ENCODE measurements at places on chromosomes 3 and 15. TPM values are rescaled to one million over a fixed set of nuclear protein-coding genes. Genes with fewer than 3 reads are reported as not detected.

The SLCO2A1 gene
- total RNA-seq = not detected

The ADAM10 gene
- total RNA-seq = 146 TPM

DNA sequence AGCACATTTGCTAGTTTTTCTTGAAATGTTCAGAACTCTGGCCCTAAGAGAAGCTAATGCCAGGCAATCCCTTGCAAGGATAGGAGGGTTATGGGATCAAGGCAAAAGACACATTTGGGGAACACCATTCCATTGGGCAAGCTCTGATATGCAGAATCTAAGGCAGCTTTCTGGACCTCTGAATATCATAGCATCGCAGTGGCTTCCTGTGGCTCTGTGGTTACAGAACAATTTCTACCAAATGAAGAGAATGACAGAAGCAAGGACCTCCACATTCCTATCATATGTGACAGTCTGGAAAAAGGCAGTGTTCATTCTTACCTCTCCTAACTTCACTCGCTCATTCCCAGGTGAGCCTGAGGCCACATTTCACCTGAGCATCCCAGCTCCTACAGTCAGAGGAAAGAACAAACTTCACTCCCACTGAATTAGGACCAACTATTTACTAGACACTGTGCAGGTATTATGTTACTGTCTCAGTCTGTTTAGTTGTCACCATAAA is 836.1 kb upstream of the CFAP20DC start:
- no peak for DNase-seq
- H3K4me1 ChIP-seq = peaks cover 15% of the 10 kb centered on the region
- no peaks in the 10 kb centered on the region for H3K36me3 ChIP-seq
- H3K27ac ChIP-seq = peak overlapping the region; percentile 18
- H3K27me3 ChIP-seq = no peaks in the 10 kb centered on the region
- H3K4me3 ChIP-seq = no peak overlapping the region

GRCh38 chr15:100757661-100758060 is 122.0 kb upstream of the ALDH1A3 start:
- DNase-seq = no peak
- H3K27ac ChIP-seq = no peak overlapping the region
- no peak overlapping the region for H3K4me3 ChIP-seq
- H3K36me3 ChIP-seq = no peaks in the 10 kb centered on the region

DNA sequence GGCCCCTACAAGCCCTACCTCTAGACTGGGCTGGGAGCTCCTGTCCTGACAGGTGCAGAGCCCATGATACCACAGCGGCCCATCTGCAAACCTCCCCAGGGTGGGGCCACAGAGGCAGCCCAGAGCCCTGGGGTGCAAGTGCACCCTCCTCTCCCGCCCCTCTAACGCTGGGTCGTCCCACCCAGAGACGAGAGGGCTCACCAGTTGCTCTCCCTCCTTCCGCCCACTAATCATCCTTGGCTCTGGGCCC is 742 bp downstream of the TNK2 start:
- peak overlapping the region; percentile 98 for H3K27ac ChIP-seq
- peak; percentile 16 for DNase-seq
- no peaks in the 10 kb centered on the region for H3K36me3 ChIP-seq
- peak overlapping the region; percentile 73 for H3K4me3 ChIP-seq

Data from T-cell (primary cell).